Adrenal gland (tissue), 19 donors: ENCODE measurements at places on chromosomes 2 and 18.

- DNase-seq: peak; percentile 67
These were observed 23.9 kb downstream of the SNTG2 start for GRCh38 chr2:974502-974901.

DNA sequence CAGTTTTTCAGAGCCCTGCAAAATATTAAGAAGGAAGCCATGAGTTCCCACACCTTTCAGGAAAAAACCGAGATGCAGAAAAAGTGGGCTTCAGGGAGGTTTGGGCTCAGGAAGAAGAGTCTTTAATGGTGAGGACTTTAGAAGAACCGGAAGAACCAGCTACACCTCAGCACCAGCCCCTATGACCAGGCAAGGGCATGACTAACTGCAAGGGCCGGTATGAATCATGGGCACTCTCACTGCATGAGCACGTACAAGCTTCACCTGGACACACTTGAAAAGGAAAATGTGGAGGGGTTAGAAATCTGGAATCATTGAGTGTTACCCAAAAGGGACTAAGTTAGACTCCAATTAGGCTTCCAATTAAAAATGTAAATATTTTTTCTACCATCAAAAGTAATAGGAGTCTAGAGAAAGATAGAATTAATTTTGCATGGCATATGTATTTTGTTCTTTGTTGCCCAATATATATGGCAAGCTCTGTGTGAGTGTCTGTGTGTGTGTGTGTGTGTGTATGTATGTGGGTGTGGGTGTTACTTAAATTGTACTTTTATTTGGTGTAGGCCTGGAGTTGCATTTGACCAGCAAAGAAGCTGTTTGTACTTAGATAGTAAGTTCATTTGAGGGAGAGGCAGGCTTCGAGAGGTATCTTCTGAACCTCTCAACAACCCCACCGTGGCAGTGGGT lies 66.5 kb upstream of the THUMPD2 start:
- DNase-seq: no peak

GRCh38 chr2:15446961-15447360 lies 114.2 kb downstream of the NBAS start:
- DNase-seq: no peak

- DNase-seq: no peak
These were observed 262.6 kb downstream of the TNS1 start for GRCh38 chr2:217740178-217740577.

DNA sequence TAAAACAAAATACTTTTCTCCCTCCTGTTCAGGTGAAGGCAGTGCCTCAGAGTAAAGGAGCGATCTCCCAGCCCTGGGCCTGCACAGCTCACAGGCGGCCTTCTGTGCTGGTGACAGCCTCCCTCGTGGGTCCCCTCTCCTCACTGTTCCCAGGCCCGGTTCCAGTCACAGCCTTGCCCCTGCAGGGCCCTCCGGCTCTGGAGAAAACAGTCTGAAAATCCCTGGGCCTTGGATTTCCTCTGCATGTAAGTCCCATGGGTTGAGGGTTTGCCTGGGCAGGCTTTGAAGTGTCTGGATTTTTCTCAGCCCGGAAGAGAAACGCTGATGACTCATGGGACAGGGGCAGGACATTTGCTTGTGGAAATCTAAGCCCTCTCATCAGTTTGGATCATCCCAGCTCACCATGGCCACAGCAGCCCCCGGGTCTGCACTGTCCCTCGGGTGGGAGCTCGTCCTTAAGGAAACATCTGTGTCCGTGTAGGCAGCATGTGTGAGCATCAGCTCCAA lies 186.1 kb upstream of the RAB12 start:
- DNase-seq: no peak

DNA sequence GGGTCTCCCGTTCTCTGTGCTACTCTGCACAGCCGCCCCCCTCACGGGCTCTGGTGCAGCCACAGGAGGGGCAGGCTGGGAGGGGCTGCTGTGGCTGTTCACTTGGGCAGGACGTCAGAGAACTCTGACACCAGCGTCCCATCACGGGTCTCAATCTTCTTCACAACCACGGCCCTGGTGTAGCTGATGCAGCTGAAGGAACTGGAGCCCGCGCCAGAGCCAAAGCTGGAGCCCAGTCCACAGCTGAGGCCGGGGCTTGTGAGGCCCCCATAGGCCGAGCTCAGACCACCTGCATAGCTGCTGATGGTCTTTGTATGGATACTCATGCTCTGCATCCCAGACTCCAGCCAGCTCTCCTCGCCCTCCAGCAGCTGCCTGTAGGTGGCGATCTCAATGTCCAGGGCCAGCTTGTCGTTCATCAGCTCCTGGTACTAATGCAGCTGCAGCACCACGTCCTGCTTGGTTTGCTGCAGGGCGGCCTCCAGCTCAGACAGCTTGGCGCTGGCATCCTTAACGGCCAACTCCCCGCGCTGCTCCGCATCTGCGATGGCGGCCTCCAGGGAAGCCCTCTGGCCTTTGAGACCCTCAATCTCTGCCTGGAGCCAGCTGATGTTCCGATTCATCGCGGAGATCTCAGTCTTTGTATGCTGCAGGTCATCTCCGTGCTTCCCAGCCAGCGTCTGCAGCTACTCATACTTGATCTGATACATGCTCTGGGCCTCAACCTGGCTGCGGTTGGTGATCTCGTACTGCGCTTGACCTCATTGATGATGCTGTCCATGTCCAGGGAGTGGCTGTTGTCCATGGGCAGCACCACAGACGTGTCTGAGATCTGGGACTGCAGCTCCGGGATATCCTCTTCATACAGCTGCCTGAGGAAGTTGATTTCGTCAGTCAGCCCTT lies 7.4 kb upstream of the DUSP19 start:
- DNase-seq: peak; percentile 23

- no peak for DNase-seq
These were observed 441.8 kb downstream of the ZEB2 start for GRCh38 chr2:144078106-144078505.

DNA sequence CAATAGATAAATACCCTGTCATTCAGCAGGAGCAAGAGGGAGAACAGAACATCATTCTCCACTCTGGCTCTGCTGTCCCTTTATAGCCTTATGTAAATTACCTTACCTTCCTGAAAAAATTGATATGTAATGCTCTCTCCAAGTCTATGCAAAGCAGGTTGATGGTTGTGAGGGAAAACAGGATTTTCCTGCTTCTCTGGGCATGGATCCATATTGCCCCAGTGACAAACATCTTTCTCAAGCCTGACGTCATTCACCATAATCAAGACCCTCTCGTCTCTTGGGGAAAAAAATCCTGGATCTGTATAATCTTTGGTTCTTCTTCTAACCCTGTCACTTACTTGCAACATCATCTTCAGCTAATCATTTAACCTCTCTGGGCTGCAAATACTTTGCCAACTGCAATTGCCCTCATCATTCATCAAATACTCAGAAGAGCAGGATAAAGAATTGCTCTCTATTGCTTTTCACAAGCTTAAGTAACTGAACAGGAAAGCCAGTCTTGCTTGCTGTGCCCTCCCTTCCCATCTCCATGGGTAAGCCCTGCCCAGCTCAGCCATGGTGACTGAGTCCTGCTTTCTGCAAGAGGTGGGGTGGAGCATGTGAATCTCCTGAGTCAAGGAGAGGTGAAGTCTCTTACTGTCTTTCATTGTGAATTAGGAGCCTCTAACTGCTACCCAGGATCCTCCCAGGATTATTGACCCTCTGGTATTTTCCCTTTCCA lies 123.7 kb upstream of the KLF7 start:
- DNase-seq: no peak

DNA sequence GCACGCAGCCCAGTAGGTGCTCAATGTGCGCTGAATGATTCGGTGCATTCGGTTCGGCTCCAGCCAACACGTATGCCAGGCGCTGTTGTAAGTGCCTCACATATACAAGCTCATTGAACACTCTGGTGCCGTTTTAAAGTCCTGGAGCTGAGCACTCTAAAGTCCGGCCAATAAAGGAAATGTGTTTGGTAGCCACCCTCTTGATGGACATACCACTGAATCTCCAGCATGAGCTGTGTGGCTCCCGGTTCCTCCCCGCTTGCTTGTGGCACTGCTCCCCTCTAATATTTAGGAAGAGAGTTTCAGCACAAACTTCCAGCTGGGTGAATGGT lies 112.1 kb downstream of the MCFD2 start:
- DNase-seq: peak; percentile 31

DNA sequence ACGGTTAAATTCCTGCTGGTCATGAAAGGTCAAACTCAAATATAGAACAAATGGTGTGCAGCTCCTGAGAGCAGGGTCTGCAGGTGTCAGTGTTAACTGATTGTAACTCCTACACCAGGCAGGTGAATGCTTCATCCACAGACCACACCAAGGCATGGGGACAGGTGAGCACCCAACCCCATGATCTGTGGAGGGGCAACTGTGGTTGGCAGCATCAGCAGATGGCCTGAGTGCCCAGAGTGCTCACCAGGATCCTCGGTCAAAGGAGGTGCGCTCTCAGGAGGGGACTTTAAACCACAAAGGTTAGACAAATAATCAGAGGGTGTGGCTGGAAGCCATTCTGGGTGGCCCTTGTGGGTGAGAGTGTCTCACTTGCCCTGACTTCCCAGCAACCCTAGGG lies 44.5 kb downstream of the PTGR3 start:
- DNase-seq: no peak

DNA sequence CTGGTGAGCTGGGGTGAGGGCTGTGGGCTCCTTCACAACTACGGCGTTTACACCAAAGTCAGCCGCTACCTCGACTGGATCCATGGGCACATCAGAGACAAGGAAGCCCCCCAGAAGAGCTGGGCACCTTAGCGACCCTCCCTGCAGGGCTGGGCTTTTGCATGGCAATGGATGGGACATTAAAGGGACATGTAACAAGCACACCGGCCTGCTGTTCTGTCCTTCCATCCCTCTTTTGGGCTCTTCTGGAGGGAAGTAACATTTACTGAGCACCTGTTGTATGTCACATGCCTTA lies 10.5 kb downstream of the PROC start:
- DNase-seq: no peak

- no peak for DNase-seq
These were observed 471.2 kb upstream of the CHST9 start for GRCh38 chr18:27656167-27656778.

DNA sequence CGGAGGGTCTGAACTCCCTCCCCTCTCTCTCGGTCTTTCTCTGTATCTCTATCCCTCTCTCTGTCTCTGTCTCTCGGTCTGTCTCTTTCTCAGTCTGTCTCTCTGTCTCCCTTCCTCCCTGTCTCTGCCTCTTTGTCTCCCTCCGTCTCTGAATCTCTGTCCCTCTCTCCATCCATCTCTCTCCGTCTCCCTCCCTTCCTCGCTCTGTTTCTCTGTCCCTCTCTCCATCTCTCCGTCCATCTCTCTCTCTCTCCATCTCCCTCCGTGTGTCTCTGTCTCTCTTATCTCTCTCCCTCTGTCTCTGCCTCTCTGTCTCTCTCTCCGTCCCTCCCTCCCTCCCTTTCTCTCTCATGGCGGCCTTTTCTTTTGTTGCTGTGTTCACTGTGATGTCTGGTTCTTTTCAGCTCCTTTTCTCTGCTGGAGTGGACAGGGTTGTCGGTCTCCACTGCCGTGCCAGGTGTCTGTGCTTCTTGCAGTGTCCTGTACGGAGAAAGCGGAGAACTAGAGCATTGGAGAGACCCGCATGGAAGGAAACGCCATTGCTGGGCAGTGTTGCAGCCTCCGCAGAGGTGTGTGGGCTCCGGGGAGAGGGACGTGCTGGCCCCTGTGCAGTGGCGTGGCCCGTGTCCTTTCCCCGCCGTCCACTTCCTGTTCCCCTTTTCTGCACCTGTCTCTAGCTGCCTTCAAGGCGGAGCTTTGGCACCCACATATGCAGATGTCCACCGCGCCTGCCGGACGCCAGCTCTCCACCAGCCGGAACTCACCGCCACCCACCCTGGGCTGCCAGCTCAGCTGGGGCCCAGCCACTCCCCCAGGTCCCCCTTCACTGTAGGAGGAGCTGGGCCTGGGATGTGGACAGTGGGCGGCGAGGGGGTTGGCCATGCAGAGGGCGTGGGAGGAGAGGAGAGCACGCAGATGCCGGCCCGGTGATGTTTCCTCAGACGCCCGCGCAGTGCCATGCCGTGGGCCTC lies 113.1 kb downstream of the NFATC1 start:
- DNase-seq: no peak

- no peak for DNase-seq
These were observed 58.3 kb downstream of the VIL1 start for GRCh38 chr2:218477247-218477646.

DNA sequence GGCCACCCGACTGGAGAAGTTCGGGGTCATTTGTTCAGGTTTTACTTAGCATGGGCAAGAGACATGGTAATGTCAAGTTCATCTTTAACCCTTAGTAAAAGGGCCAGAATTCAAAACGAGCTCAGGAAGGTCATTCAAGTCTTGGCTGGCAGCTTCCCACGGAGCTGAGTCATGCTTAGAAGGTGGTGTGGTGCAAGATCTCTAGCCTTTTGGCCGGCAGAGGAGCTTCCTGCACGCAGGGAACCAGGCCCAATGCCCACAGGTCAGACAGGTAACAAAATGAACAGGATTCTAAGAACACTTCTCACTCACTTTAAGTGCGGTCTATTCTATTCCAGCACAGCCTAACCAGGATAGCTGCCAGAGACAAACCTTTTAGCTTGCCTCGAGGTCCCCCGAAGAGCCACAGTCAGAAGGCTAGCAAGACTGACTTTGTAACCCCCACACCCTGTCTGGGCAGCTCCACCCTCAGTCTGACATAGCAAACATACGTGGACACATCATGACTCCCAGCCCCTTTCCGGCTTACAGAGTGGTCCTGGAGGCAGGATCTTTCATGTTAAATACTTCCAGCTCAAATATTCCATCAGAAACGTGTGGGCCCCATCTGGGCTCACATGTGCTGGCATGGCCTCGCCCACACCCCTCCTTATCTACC lies 292.7 kb downstream of the BCL11A start:
- peak; percentile 87 for DNase-seq

- no peak for DNase-seq
These were observed 107.0 kb downstream of the KCNF1 start for GRCh38 chr2:11018651-11019185.

- no peak for DNase-seq
These were observed 240.4 kb downstream of the PRKCE start for GRCh38 chr2:45891719-45892424.

GRCh38 chr2:43276962-43277391 lies 50.6 kb upstream of the ZFP36L2 start:
- DNase-seq: no peak

- no peak for DNase-seq
These were observed 16.9 kb downstream of the ALMS1 start for GRCh38 chr2:73402386-73403103.

- DNase-seq: no peak
These were observed 223.9 kb downstream of the LDLRAD4 start for GRCh38 chr18:13442451-13442850.

- peak; percentile 85 for DNase-seq
These were observed 50.2 kb upstream of the SIGLEC15 start for GRCh38 chr18:45775241-45775676.
